ENCODE measurements at places on chromosomes 13 and 19.

- no peak overlapping the region for H3K4me3 ChIP-seq
- peaks cover 50% of the 10 kb centered on the region for H3K4me1 ChIP-seq
- DNase-seq, result no peak
- peak overlapping the region; percentile 70 for H3K27ac ChIP-seq
Observed at GRCh38 chr19:4636761-4637160, 2.6 kb upstream of the TNFAIP8L1 start.

DNA sequence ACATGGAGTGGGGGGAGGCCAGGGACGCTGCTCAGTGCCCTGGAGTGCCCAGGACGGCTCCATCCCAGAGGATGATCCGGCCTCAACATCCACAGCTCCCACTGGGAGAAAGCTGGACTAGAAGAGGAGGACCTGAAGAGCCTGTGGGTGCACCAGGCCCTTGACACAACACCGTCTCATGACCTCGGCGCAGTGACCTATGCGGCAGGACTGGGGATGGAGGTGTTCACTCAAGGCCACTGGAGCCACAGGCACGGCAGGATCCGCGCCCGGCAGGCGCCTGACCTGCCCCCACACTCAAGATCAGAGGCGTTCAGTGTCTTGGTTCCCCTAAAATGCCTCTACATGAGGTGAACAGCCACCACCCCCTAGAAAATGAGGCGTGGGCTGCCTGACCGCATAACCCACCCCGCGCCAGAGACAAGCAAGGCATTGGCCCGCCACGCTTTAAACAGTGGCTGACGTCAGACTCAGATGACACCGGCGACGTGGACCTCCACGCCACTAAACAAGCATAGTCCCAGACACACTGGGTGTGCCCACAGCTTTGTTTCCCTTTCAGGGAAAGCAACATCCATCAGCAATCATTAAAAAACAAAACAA, 8.0 kb downstream of the SGTA start:
- H3K27ac ChIP-seq, result peak overlapping the region; percentile 91
- peak overlapping the region; percentile 67 for H3K4me3 ChIP-seq
- H3K4me1 ChIP-seq, result peaks cover 33% of the 10 kb centered on the region
- H3K27me3 ChIP-seq, result no peaks in the 10 kb centered on the region
- H3K36me3 ChIP-seq, result peaks cover 10% of the 10 kb centered on the region

DNA sequence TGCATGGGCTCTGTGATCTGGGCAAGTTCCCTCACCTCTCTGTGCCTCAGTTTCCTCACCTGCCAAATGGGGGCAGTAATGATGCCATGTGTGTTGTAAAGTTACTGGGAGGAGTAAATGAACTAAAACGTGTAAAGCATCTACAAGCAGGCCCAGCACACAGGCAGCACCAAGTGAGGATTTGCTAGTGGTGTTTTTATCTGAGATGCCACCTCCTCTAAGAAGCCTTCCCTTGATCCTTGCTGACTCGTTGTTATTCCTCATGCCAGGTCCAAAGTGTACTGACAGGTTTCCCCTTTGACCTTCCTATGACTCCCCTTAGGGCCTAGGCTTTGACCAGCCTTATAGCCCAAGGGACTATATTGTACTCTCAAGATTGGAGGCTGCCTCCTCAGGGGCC, 1.5 kb upstream of the UQCRFS1 start:
- peaks cover 21% of the 10 kb centered on the region for H3K27me3 ChIP-seq
- H3K4me1 ChIP-seq, result peaks cover 37% of the 10 kb centered on the region
- H3K36me3 ChIP-seq, result peaks cover 23% of the 10 kb centered on the region
- no peak overlapping the region for H3K4me3 ChIP-seq

GRCh38 chr19:1384085-1384462, 367 bp downstream of the NDUFS7 start:
- peaks cover 14% of the 10 kb centered on the region for H3K36me3 ChIP-seq
- H3K4me3 ChIP-seq, result peak overlapping the region; percentile 88
- DNase-seq, result no peak
- peaks cover 26% of the 10 kb centered on the region for H3K27me3 ChIP-seq

GRCh38 chr13:75180805-75181455, 301.0 kb downstream of the TBC1D4 start:
- DNase-seq, result no peak
- H3K27ac ChIP-seq, result no peak overlapping the region
- no peaks in the 10 kb centered on the region for H3K27me3 ChIP-seq

DNA sequence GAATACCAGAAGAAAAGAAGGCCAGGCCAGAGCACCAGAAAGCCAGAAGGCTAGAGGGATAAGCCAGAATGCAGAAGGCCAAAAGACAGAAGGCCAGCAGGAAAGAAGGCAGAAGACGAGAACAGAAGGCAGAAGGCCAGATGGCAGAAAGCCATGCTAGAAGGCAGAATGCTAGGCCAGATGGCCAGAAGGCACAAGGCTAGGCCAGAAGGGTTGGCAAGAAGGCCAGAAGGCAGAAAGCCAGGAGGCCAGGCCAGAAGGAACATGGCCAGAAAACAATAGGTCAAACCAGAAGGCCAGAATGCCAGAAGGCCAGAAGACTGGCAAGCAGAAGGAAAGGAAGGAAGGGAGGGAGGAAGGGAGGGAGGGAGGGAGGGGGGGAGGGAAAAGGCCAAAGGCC, 188.8 kb downstream of the TUBA3C start:
- H3K4me3 ChIP-seq, result no peak overlapping the region
- peaks cover 2% of the 10 kb centered on the region for H3K4me1 ChIP-seq
- no peak for DNase-seq
- no peak overlapping the region for H3K27ac ChIP-seq
- no peaks in the 10 kb centered on the region for H3K27me3 ChIP-seq

DNA sequence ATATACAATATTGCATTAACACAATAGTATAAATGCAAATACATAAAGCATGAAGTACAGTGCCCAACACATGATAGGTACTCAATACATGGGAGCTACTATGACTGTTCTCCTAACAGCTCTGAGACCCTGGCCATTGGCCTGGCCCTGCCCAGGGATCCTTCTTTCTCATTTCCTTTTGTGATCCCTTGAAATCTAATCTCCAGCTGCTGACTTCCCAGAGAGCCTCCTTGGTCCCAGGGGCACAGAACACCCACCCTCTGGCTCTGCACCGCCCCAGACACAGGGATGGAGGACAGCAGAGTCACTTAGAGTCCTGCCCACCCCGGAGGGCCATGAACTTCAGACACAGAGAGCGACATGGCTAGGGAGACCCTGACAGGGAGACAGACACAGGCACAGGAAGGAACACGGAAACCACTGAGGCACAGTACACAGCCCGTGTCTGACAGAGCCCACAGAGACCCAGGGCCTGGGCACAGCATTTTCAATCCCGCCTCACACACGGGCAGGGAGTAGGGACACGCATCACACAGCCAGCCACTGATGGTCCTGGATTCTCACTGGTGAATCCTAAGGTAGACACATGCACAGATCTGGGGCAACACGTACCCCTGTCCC, 4.2 kb upstream of the SYCN start:
- DNase-seq, result no peak
- H3K27me3 ChIP-seq, result peaks cover 58% of the 10 kb centered on the region
- no peak overlapping the region for H3K27ac ChIP-seq
- no peaks in the 10 kb centered on the region for H3K36me3 ChIP-seq
- H3K4me1 ChIP-seq, result no peaks in the 10 kb centered on the region

DNA sequence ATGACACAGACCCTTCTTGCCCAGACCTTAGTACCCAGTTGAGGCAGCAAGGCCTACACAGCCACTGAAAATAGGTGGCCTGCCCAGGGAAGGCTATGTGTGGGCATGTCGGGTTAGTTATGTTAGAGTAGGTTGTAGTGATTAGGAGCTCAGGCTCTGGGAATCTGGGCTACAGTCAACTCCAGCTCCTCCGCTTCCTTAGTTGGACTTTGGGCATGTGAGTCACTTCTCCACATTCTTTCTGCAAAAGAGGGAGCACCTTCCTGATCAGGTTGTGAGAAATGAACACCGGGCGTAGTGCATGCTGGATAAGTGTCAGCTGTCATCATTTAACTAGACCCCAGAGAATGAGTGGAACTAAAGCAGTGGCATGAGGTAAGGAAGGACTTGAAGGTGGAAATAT, 64.8 kb downstream of the ARHGAP35 start:
- H3K4me1 ChIP-seq, result peaks cover 34% of the 10 kb centered on the region
- no peak overlapping the region for H3K27ac ChIP-seq
- H3K4me3 ChIP-seq, result no peak overlapping the region
- no peaks in the 10 kb centered on the region for H3K27me3 ChIP-seq

DNA sequence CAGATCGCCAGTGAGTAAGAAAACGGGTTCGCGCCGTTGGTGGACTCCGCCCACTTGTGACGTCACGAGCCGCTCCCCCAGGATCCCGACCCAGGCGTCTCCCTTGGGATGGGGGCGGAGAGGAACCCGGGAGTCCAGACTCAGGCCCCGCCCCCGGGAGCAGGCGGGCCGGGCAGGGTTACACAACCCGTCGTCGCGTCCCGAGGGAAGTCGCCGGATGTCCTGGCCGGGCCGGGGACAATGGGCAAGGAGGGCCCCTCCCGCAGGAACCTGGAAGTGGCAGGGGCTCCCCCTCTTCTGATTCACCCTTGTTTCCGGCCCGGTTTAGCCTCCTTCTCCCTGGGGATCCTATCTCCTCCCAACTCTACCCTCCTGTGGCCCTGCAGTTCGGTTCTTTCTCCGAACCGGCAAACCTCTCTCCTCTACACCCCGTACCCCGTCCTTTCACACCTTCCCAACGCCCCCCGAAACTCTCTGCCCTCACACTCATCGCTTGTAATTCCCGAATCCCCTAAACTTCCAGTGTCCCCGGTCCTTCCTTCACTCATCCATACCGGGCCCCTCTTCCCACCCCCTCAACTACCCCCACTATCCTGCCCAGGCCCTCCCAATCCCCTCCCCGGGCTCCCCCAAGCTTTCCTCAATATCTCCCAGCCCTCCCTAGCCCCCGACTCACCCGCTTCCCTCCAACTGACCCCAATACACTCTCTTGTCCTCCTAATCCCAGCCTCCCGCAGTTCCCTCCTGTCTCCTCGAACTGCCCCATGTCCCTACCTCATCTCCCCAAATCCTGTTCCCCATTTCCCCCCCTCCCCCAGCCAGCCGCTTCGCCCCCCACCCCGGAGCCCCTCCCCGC, 20.0 kb upstream of the ERCC1 start:
- H3K27me3 ChIP-seq, result peaks cover 20% of the 10 kb centered on the region
- H3K4me1 ChIP-seq, result peaks cover 55% of the 10 kb centered on the region
- peaks cover 3% of the 10 kb centered on the region for H3K36me3 ChIP-seq

GRCh38 chr13:95896301-95896700, 156.9 kb downstream of the UGGT2 start:
- no peak overlapping the region for H3K27ac ChIP-seq
- no peaks in the 10 kb centered on the region for H3K27me3 ChIP-seq
- DNase-seq, result no peak
- H3K4me3 ChIP-seq, result no peak overlapping the region
- H3K36me3 ChIP-seq, result no peaks in the 10 kb centered on the region

DNA sequence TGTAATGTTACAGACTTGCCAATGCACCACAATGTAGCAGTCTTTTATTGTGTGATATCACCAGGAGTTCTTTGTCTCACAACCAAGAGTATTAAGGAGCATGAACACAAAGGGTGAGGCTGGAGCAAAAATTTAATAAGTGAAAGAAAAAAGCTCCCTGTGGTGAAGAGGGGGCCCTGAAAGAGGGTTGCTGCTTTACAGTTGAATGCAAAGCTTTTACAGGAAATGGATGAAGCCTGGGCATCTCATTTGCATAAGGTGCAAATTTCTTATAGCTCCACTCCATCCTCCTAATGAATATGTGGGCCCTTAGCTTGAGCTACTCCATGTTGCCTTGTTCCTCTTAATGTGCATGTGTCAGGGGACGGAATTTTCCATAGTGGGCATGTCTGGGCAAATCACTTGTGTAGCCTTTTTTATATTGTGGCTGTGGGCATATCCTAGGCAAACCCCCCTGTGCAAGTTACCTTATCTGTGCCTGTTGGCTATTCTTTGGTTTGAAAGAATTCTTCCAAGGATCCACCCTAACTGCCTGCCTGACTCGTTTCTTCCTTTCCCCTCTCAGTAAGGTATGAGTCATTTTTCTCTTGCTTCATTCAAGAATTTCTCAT, 45.3 kb upstream of the TRPC4 start:
- no peaks in the 10 kb centered on the region for H3K27me3 ChIP-seq
- no peaks in the 10 kb centered on the region for H3K36me3 ChIP-seq
- DNase-seq, result no peak
- no peak overlapping the region for H3K4me3 ChIP-seq
- H3K4me1 ChIP-seq, result no peaks in the 10 kb centered on the region

- no peak for DNase-seq
- H3K36me3 ChIP-seq, result no peaks in the 10 kb centered on the region
- H3K27ac ChIP-seq, result no peak overlapping the region
- no peaks in the 10 kb centered on the region for H3K27me3 ChIP-seq
Observed at GRCh38 chr13:100707818-100708740, 33.5 kb upstream of the TMTC4 start.

DNA sequence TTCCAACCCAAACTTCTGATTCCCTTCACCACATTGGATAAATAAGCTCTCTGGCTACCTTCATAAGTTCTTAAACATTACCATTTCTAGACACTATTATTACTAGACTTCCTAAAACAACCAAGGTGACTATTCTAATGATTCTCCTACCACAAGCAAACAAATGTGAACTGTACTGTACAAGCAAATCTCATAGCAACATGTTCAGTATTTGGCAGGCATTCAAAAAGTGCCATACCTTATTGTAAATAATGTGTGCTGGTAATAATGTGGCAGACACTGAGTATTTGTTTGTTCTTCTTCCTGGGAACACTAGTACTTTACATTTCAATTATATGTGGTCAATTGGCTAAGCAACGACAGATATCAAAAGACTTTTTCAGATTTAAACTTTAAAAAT, 986.0 kb upstream of the SPRY2 start:
- no peaks in the 10 kb centered on the region for H3K4me1 ChIP-seq
- H3K4me3 ChIP-seq, result no peak overlapping the region
- DNase-seq, result no peak
- H3K27me3 ChIP-seq, result no peaks in the 10 kb centered on the region
- H3K36me3 ChIP-seq, result no peaks in the 10 kb centered on the region

GRCh38 chr19:56350416-56351045, 35.9 kb upstream of the ZSCAN5A start:
- no peaks in the 10 kb centered on the region for H3K36me3 ChIP-seq
- no peaks in the 10 kb centered on the region for H3K27me3 ChIP-seq
- H3K4me3 ChIP-seq, result no peak overlapping the region
- no peaks in the 10 kb centered on the region for H3K4me1 ChIP-seq
- DNase-seq, result peak; percentile 66

- H3K4me3 ChIP-seq, result no peak overlapping the region
- no peak overlapping the region for H3K27ac ChIP-seq
- no peak for DNase-seq
- no peaks in the 10 kb centered on the region for H3K27me3 ChIP-seq
- no peaks in the 10 kb centered on the region for H3K4me1 ChIP-seq
- no peaks in the 10 kb centered on the region for H3K36me3 ChIP-seq
Observed at GRCh38 chr13:38473305-38473704, 123.7 kb downstream of the UFM1 start.

DNA sequence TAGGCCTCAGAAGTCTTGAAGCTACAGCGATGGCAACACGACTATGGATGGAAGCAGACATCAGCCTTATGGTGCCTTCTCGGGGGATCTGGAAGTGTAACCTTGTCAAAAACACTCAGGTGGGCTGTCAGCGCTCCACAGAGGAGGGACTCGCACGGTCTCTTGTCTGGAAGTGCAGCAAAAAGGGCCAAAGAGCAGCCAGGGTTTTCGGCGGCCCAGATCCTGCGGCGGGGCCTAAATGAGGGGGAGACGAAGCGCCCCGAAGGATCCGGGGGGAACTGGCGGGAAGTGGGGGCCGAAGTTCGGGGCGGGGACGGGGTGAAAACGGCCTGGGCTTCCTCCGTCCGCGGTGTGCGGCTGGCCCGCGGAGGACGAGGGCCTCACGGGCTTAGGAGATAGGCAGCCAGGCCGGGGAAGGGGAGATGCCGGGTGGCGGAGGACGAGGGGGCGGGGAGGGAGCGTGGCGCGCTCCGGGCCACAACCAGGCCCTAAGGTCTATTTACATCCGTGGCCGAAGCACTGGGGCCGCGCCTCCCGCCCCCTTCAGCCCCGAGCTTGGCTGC, 637 bp downstream of the RANBP3 start:
- DNase-seq, result peak; percentile 44
- peak overlapping the region; percentile 89 for H3K27ac ChIP-seq
- H3K27me3 ChIP-seq, result peaks cover 5% of the 10 kb centered on the region
- H3K4me3 ChIP-seq, result peak overlapping the region; percentile 98

Data from activated naive CD4-positive, alpha-beta T cell treated with anti-CD3 and anti-CD28 coated beads, Interleukin-2, amount 10 ng/mL, durations not matched to agents 7 days and 5 days (primary cell).